ENCODE measurements at places on chromosomes 13 and 19. TPM values are rescaled to one million over a fixed set of nuclear protein-coding genes. Genes with fewer than 3 reads are reported as not detected.
A peak's percentile ranks its signal among the peaks of the same experiment; 100 is the strongest.

The LGALS16 gene
- total RNA-seq, result not detected

The ZNF763 gene
- total RNA-seq, result 2.6 TPM

The PSG7 gene
- not detected for total RNA-seq

The FUT1 gene
- total RNA-seq, result 3.3 TPM

The DCLK1 gene
- total RNA-seq, result 4.7 TPM

The NLRP11 gene
- total RNA-seq, result not detected

The VSIG10L gene
- total RNA-seq, result 0.79 TPM

The PROSER1 gene
- 7.8 TPM for total RNA-seq

The KIR3DL2 gene
- not detected for total RNA-seq

The ZNF571 gene
- total RNA-seq, result 2.7 TPM

The NOTCH3 gene
- 16.8 TPM for total RNA-seq

The FGF9 gene
- total RNA-seq, result 3.2 TPM

The LILRB2 gene
- 1.1 TPM for total RNA-seq

The PLPPR3 gene
- total RNA-seq, result not detected

The PGLYRP2 gene
- not detected for total RNA-seq

DNA sequence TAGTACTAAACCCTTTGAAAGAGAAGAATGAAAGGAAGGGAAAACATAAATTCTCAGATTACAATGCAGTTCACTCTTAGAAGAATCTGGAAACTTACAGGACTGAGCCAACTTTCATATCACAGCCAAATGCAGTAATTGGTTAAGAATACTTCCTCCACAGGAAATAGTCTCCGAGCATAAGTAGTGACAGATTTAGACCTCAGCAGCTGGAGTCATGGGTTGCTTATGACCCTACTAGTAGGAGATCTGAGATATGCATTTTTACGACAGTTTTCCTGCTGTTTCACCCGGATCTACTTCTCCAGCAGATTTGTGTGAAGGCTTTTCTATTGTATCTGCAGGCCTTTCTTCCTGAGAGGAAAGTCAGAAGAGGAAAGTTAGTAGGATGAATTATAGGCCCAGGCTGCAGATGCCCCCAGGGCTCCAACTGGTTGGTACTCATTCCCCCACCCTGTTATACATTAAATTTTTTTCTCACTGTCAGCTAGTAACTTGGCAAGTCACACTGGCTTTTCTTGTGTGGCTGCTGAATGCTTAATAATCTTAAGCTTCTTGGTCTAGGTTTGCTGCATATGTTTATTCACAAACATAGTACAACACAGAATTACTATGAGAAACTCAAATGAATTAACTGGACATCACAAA lies 1241.5 kb upstream of the MIR17HG start:
- no peaks in the 10 kb centered on the region for H3K36me3 ChIP-seq
- DNase-seq, result no peak
- no peak overlapping the region for H3K27ac ChIP-seq

DNA sequence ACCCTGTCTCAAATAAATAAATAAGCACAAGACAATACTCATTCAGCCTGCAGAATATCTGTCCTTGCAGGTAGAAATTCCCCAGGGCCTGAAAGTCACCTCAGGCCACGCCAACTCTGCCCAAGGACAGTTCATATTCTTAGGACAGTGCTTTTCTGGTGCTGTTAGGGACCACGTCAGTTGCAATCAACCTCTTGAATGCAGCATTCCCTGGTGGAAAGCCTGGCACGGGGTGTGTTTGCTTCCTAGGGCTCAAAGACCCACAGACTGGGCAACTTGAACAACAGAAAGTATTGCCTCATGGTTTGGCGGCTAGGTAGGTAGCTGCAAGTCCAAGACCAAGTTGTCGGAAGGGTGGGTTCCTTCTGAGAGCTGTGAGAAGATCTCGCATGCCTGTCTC lies 160.3 kb downstream of the KCTD15 start:
- H3K4me1 ChIP-seq, result no peaks in the 10 kb centered on the region
- peak; percentile 40 for DNase-seq
- H3K27me3 ChIP-seq, result no peaks in the 10 kb centered on the region
- no peak overlapping the region for H3K4me3 ChIP-seq
- no peak overlapping the region for H3K27ac ChIP-seq
- H3K36me3 ChIP-seq, result no peaks in the 10 kb centered on the region

DNA sequence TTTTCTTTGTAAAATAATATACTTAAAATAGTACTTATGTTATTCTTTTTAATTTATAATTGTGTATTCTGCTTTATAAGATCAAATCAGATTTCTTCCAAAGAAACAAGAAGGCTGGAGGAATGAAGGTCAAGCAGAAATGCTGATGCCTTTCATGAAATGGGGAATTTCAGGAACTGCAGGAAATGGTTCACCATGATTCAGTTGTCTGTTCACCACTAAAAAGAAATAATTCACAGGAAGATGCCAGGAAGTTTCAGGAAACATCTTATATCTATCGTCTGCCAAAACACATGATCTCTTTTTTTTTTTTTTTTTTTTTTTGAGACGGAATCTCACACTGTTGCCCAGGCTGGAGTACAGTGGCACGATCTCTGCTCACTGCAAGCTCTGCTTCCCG lies 15.7 kb upstream of the SCEL start:
- H3K27me3 ChIP-seq, result no peaks in the 10 kb centered on the region
- no peaks in the 10 kb centered on the region for H3K36me3 ChIP-seq
- H3K27ac ChIP-seq, result no peak overlapping the region
- no peaks in the 10 kb centered on the region for H3K4me1 ChIP-seq

- no peak overlapping the region for H3K4me3 ChIP-seq
- H3K27me3 ChIP-seq, result no peaks in the 10 kb centered on the region
- peak; percentile 11 for DNase-seq
- no peaks in the 10 kb centered on the region for H3K4me1 ChIP-seq
- H3K36me3 ChIP-seq, result no peaks in the 10 kb centered on the region
- H3K27ac ChIP-seq, result no peak overlapping the region
These were observed 176.5 kb downstream of the COL4A1 start for GRCh38 chr13:110130431-110130830.

DNA sequence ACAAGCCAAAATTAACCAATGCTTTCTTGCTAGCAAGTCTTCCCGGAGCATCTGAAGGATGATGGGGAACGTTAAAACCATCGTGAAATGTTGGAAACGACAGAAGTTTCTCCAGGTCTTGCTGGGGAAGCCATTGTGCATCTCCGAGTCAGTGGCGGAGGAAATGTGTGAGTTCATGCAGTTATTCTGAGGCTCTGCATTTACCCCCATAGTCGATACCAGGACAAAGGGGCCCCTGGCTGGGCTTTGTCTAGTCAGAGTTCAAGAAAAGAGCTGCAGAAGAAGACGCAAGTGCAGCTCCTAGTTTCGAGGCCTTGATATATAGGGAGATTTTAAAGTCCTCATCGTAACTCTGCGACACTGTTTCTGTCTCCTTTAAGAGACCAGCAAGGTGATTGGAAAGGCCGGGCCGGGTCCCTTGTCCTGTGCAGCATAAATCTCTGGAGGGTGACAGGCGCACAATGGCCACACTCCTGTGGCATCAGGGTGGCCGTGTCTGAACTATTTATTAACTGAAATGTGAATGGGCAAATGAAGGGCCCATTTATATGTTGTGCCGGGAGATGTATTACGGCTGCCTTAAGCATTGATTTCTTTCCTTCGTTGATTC lies 172.0 kb downstream of the TEX29 start:
- H3K27me3 ChIP-seq, result no peaks in the 10 kb centered on the region
- H3K4me1 ChIP-seq, result no peaks in the 10 kb centered on the region
- no peak overlapping the region for H3K4me3 ChIP-seq
- H3K36me3 ChIP-seq, result no peaks in the 10 kb centered on the region
- no peak for DNase-seq
- no peak overlapping the region for H3K27ac ChIP-seq

- H3K4me3 ChIP-seq, result no peak overlapping the region
- no peak for DNase-seq
- H3K27ac ChIP-seq, result no peak overlapping the region
- no peaks in the 10 kb centered on the region for H3K36me3 ChIP-seq
- H3K4me1 ChIP-seq, result no peaks in the 10 kb centered on the region
- H3K27me3 ChIP-seq, result no peaks in the 10 kb centered on the region
These were observed 23.3 kb downstream of the SIGLECL1 start for GRCh38 chr19:51274049-51274770.

DNA sequence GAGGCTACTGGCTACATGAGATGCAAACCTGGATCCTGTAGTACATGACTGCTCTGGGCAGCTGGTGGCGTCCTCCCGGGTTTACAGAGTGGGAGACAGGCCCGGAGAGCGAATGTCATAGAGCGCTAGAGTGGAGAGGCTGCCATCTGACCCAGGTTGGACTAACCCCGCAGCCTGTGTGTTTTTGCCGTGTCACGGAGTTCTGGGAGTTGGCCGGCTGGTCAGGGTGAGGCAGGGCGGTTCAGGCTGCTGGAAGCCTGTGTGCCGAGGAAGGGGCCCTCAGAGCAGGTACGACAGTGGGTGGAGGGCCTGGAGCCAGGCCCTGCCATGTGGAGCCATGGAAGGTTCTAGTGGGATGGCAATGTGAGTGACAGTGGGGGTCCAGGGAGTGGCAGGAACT lies 12.5 kb downstream of the CRTC1 start:
- no peak for DNase-seq
- no peaks in the 10 kb centered on the region for H3K4me1 ChIP-seq

DNA sequence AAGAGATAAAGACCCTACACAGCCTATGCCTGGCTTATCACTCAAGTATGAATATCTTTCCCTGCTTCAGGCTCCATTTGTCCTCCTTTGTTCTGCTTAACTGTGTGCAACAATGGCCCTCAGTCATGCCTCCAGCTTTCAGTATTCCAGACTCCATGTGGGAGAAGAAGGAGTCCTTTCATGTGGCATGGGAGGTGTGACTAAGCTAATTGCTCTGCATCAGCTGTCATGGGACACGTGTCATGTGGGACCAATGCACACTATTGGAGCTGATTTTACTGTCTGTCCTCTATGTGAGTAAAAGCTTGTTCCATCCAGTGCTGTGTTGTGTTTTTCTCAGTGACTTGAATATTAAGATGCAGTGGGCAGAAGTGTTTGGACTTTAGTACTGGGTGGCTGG lies 1198.3 kb downstream of the OLFM4 start:
- H3K27me3 ChIP-seq, result no peaks in the 10 kb centered on the region
- no peaks in the 10 kb centered on the region for H3K36me3 ChIP-seq
- H3K4me3 ChIP-seq, result no peak overlapping the region
- H3K4me1 ChIP-seq, result no peaks in the 10 kb centered on the region
- no peak overlapping the region for H3K27ac ChIP-seq

- peak overlapping the region; percentile 1 for H3K27ac ChIP-seq
- no peak overlapping the region for H3K4me3 ChIP-seq
- H3K4me1 ChIP-seq, result peaks cover 6% of the 10 kb centered on the region
- no peaks in the 10 kb centered on the region for H3K27me3 ChIP-seq
These were observed 8.1 kb upstream of the FXYD3 start for GRCh38 chr19:35107545-35107944.

DNA sequence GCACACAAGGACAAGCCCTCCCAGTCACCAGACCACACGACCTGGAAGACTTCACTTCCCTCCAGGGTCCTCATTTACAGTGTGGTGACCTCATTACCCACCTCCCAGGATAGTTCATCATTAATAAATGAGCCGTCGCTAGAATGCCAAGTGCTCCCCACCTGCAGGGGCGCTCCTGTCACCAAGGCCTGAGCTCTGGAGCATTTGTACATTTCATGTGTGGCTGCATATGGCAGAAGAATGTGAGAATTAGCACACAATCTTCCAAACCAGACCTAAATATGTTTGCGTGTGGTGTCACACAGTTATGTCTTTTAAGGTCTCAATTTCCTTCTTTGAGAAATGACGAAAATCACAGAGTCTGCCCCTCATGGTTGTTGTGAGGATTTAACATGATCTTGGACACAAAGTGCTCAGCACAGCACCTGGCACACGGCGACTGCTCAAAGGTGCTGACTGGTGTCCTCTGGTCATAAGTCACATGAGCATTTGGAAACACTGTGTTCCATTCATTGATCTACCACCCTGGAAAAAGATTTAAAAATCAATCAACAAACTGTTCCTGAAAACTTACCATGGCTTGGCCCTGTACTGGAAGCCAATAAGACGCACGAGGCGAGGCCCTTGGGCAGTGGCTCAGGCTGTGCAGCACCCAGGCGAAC lies 150.6 kb upstream of the SPACA7 start:
- H3K36me3 ChIP-seq, result no peaks in the 10 kb centered on the region
- no peak for DNase-seq
- no peaks in the 10 kb centered on the region for H3K4me1 ChIP-seq
- H3K27me3 ChIP-seq, result no peaks in the 10 kb centered on the region
- no peak overlapping the region for H3K4me3 ChIP-seq
- no peak overlapping the region for H3K27ac ChIP-seq

GRCh38 chr19:33110137-33110910 lies 21.6 kb upstream of the WDR88 start:
- DNase-seq, result no peak
- H3K36me3 ChIP-seq, result peaks cover 66% of the 10 kb centered on the region
- no peak overlapping the region for H3K4me3 ChIP-seq
- H3K27ac ChIP-seq, result no peak overlapping the region

DNA sequence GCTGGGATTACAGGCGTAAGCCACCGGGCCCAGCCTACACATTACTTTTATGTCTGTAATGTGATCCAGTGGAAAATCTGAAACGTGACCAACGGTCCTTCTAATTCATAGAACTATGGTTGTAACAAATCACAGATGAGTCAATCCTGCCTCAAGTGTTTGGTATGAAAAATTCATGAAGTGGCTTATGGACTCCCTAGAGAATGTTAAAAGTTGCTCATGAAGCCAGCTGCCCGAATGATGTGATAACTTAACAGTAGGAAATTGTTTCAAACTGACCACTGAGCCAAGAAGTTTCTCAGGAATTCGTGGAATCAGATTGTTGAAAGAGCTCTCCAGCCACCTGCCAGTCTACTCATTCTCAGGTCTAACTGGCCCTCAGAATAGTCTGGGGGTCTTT lies 59.4 kb upstream of the FARP1 start:
- H3K4me1 ChIP-seq, result no peaks in the 10 kb centered on the region
- H3K4me3 ChIP-seq, result no peak overlapping the region
- H3K27me3 ChIP-seq, result no peaks in the 10 kb centered on the region

DNA sequence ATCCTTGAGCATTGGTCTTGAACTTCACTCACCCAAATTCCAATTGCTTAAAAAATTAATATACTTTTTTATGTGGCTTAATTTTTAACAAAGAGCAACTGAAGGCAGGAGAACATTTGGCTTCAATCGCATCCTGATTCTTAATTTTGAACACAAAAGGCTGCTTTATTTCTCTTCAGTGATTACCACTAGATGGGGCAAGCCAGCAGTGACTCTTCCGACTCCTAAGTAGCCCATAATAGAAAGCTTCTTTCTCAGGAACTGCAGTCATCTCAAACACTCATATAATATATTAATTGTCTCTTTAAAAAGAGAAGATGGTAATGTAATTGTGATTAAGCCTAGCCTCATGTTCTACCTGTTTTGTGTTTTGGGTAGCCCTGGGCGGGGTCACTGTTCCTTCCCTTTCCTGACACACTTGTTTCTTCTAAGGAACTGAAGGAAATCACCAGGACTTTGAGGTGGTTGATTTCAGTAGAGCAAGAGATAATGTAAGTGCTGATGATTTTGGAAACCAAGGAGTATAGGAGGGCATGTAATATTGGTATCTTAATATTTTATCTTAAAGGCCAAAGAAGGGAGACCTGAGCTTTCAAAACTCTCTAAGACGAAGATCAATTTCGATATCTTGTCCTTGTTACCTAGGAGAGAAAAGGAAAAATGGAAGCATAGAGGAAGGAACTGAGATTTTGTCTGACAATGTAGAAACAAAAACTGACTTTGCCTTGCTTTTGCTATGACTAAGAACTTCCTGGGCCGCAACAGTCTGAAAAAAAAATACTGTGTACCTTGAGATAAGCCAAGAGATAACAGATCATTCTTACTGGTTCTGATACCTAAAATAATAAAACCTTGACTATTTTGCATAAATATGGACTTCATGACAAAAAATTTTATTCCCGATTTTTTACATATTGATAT lies 73.1 kb downstream of the TNFSF13B start:
- no peaks in the 10 kb centered on the region for H3K27me3 ChIP-seq
- H3K36me3 ChIP-seq, result no peaks in the 10 kb centered on the region
- H3K4me3 ChIP-seq, result no peak overlapping the region
- no peak for DNase-seq
- H3K27ac ChIP-seq, result no peak overlapping the region

Measured in right atrium auricular region (tissue), 2 donors.